ENCODE measurements at places on chromosomes 11 and 22.

DNA sequence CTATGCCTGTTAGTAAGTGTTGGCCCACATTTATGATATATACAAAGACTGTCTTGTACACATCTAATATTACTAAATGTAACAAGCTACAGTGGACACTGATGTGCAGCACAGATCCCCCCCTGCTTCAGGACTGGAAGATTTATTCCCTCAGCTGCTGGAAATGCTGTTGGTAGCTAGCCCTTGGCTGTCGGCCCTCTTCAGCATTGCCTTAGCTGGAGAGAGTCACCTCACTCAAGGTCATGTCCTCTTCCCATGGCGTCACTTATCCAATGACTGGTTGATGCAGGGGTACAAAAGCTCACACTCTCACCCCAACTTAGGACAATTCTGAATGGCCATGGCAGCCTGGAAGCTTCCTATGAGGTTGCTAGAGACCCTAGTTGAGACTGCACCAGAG lies 312.7 kb downstream of the SOX6 start:
- no peak for DNase-seq

GRCh38 chr22:41780746-41781505 lies 19.6 kb upstream of the CCDC134 start:
- DNase-seq, result peak; percentile 66

- DNase-seq, result no peak
These were observed 4.2 kb downstream of the SF1 start for GRCh38 chr11:64774144-64774543.

DNA sequence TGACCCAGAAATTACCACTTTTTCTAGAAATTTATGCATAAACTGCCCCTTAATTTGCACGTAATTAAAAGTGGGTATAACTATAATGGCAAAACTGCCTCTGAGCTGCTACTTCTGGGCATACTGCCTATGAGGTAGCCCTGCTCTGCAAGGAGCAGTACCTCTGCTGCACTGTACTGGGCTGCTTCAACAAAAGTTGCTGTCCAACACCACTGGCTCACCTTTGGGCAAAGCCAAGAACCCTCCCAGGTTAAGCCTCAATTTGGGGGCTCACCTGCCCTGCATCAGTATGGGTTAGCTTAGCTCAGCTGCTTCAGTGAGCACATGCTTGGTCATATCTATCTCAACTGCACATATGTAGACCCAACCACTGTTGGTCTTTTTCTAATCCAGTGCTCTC lies 4.5 kb downstream of the DMC1 start:
- DNase-seq, result no peak

- no peak for DNase-seq
These were observed 264.7 kb downstream of the TTC28 start for GRCh38 chr22:28414913-28415312.

All from A172 (cell line).